ENCODE measurements at places on chromosomes 16 and 17.
A peak's percentile ranks its signal among the peaks of the same experiment; 100 is the strongest.

DNA sequence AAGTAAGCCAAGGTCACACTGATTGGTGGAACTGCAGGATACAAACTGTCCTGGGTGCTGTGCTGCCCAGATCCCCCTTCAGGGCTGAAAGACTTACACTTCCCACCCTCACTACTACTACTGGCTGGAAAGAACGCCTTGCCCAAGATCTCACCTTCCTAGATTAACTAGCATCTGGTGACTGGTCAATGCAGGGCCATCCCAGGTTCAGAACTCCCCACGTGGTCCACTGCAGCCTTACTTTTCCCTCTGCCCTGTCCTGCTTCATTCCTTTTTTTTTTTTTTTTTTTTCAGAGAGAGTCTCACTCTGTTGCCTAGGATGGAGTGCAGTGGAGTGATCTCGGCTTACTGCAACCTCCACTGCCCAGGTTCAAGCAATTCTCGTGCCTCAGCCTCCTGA, 2.3 kb upstream of the PDZD9 start:
- no peak for DNase-seq

GRCh38 chr16:57565461-57565860, 23.0 kb downstream of the ADGRG5 start:
- no peak for DNase-seq

DNA sequence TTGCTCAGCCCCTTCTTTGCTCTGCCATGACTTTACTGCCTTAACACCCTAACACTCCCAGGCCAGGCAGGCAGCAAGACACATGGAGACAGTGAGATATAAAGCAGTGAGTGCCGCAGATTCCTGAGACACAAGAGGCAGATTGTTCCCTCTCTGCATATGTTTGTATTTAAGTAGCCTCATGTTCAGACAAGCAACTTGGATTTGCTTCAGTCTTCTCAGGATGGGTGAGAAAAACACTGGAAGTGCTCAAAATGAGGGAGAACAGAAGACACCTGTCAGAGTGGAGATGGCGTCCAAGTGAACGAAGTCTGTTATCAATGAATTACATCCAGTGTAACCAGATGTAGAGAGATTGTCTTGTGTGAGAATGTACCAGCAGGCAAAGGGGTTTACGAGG, 86.8 kb downstream of the CES1 start:
- no peak for DNase-seq

- DNase-seq = no peak
These were observed 19.6 kb upstream of the P2RX1 start for GRCh38 chr17:3935825-3936355.

GRCh38 chr16:1351582-1352362, at the start of the genes GNPTG and TSR3:
Gene GNPTG (plus strand): TSS chr16:1351931. CDS start chr16:1351966, 35 bp downstream.
Gene TSR3 (minus strand): TSS chr16:1351878. CDS start chr16:1351804, 74 bp downstream.
- peak; percentile 95 for DNase-seq

GRCh38 chr17:76816590-76817135, 51.5 kb upstream of the MGAT5B start:
- peak; percentile 83 for DNase-seq

DNA sequence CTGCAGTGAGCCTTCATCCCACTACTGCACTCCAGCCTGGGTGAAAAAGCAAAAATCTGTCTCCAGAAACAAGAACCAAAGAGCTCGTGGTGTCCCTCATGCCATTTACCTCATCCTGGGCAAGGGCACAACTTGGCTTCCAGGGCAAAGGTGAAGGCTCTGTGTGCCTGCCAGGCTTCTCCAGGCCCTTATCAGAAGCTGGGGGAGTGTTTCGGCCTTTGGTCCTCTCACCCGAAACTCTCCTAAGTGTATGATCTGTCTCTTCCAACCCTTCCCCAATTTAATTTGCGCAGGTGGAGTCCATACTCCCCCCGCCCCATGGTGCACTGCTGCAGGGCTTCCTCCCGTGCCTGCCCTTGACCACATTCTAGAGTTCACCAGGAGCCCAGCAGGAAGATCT, 1.1 kb downstream of the CES2 start:
- DNase-seq = no peak

DNA sequence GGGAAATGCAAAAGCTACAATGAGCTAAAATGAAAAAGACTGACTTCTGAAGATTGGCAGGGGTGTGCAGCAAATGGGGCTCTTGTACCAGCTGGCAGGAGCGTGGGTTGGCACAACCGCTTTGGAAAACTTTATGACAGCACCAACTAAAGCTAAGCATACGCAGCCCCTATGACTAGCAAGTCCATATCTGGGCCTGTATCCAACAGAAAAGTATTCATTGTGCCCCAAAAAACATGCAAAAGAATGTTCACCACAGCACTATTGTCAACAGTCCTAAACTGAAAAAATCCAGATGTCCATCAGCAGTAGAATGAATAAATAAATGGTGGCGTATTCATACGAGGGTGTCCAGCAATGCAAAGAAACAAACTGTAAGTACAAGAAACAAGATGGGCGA, 22.6 kb upstream of the ITGA3 start:
- DNase-seq = no peak

DNA sequence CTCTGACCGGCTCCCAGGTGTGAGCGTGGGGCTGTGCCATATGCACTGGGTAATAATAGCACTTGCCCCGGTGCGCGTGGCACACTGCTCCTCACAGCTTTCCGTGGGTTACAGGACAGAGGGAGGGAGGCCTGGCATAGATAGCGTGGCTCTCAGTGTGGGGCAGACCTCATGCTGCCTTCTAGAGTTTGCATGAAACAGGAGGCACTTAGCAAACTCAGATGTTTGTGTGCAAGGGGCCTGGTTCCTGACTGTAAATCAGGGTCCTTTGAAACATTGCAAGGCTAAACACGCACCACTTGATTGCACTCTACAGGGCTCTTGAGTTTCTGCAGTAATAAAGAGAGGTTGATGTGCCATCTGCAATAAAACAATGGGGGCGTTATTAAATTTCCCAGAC, 101.7 kb downstream of the RPTOR start:
- DNase-seq = no peak

- no peak for DNase-seq
These were observed 19.7 kb downstream of the G6PC1 start for GRCh38 chr17:42920106-42920900.

GRCh38 chr17:55454906-55455474, 33.4 kb upstream of the MMD start:
- no peak for DNase-seq

- DNase-seq = peak; percentile 84
These were observed 1.2 kb downstream of the NGFR start for GRCh38 chr17:49496183-49496866.

- peak; percentile 86 for DNase-seq
These were observed 23.2 kb upstream of the NTN1 start for GRCh38 chr17:8997994-8998628.

- DNase-seq = peak; percentile 93
These were observed 151.9 kb downstream of the MSI2 start for GRCh38 chr17:57408071-57408811.

DNA sequence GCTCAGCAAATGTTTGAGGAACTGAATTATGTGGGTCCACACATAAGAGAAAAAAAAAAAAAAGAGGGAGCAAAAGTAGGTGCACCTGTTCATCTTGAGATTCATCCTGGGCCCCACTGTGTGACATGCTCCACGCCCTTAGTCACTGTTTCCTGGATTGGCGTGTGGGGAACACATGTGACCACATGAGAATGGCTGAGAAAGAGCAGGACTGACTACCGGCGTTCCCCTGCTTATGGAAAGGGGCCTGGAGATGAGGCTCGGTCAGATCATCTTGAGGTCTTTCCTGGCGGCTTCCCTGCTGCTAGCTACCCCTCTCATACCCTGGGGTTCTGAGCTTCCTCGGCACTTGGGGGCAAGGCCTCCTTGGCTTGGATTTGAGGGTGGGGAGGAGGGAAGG, 3.9 kb downstream of the DEXI start:
- peak; percentile 40 for DNase-seq

DNA sequence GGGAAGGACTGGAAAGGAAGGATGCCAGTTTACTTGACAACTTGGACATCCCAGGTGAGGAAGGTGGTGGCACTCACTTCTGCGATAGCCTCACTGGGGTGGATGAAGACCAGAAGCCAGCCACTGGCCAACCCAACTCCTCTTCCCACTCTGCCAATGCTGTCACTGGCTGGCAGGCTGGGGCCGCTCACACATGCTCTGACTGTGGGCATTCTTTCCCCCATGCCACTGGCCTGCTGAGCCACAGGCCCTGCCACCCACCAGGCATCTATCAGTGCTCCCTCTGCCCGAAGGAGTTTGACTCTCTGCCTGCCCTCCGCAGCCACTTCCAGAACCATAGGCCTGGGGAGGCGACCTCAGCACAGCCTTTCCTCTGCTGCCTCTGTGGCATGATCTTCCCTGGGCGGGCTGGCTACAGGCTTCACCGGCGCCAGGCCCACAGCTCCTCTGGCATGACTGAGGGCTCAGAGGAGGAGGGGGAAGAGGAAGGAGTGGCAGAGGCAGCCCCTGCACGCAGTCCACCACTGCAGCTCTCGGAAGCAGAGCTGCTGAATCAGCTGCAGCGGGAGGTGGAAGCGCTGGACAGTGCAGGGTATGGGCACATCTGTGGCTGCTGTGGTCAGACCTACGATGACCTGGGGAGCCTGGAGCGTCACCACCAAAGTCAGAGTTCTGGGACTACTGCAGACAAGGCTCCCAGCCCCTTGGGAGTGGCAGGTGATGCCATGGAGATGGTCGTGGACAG, 4.5 kb downstream of the ZNF646 start:
- no peak for DNase-seq

DNA sequence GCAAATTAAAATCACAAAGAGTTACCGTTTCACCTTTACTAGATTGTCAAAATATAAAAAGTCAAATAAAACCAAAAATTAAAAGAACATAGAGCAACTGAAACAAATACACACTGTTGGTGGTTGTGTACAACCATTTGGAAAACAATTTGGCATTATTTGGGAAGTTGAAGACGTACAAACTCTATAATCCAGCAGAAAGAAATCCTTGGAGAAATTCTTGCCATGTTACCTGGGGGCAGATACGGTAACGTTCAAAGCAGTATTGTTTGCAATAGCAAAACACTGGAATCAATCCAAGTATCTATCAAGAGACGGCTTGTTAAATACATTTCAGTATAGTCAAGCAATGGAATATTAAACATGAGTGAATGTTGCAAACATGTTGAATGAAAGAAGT, 56.7 kb downstream of the TBX4 start:
- no peak for DNase-seq

DNA sequence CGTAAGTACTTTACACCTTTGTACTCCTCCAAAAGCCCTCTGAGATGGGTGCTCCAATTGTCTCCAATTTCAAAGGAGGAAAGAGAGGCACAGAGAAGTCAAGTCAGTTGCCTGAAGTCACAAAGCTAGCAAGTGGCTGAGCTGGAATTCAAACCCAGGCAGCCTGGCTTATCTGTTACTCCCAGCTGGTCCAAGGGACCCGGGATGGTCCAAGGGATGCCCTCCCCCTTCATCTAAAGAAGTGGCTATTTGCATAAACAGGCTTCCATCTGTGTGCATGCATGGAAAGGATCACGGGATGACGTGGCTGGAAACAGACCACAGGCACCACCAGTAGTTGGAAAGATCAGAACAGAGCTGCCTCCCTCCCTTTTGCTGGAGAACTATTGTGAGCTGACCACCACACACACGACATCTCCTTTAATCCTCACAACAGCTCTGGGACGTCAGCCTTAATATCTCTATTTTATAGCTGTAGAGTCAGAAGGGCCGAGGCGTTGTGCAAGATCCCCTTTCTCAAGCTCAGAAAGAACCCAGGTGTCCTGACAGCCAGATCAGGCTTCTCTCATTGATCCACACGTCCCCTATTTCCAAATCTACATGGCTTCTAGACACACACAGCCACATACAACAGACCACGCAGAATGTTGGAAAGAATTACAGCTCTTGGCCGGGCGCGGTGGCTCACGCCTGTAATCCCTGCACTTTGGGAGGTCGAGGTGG, 10.9 kb upstream of the COL1A1 start:
- no peak for DNase-seq

DNA sequence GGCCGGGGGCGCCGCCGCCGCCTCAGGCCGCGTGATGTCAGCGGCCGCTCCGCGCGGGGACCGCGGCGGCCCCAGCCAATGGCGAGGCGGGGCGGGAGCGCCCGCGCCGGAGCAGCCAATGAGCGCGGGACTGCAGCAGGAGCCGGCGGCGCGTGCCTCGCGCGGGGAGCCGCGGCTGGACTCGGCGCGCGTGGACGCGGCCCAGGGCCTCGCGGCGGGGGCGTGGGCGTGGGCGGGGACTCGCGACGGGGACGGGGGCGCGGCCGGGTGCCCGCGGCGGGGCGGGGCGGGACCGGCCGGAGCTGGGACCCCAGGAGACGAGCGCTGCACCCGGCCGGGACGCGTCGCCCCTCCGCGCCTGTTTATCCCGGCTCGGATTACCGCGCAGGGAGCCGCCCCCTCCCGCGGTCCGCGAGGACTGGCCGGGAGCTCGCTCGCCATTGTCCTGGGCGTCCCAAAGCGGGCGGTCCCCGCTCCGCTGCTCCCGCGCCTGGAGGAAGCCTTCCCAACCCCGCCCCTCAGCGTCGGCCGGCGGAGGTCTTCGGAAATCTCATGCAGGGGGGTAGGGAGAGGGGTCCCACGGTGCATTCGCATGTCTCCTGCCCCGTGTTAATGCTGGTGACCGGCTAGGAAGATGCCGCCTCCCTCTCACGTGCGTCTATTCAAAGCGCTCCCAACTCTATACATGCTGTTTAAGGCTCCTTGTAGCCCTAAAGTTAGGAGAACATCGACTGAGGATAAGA, at the start of gene RNF157:
Gene RNF157 (minus strand): TSS at position 33 of the 743 bp plus-strand sequence. CDS start 253 bp downstream, outside the sequence.
- peak; percentile 48 for DNase-seq

DNA sequence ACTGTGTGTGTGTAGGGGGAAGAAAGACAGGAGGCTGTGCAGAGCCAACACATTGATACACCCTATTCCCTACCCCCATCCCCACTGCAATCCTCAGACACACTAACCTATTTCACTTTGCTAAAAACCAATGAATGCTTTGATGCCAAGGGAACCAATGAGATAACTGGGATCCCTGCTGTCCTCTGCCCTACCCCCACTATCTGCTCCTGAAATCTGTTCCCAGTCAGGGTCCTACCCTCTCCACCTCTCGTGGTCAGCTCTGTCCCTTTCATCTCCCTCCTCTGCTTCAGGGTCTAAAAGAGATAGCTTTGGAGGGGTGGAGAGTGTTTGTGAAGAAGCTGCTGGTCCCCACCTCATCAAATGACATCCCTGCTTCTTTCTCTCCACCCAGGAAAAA, 19.1 kb upstream of the SP6 start:
- DNase-seq = no peak

- no peak for DNase-seq
These were observed 11.8 kb upstream of the TMEM98 start for GRCh38 chr17:32916134-32916533.

GRCh38 chr16:3712861-3713372, 4.4 kb downstream of the TRAP1 start:
- DNase-seq = no peak

DNA sequence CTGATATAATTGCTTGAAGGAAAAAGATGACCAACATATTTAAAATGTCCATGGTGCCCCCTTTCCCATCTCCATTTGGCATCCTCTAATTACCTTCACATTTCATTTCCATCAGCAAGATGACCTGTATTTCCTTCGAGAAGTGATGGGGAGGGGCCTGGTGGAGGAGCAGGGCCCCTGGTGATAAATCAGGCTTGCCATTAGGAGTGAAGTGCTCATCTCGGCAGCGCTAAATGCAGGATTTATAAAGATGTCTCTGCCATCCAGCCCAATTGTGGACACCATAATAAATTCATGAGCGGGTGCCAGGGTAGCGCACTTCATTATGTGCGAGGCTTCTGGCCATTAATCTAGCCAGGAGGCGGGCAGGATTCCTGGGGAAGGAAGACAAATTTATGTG, 101.5 kb upstream of the IRX6 start:
- DNase-seq = no peak
